ENCODE measurements at places on chromosomes 7 and 10.

GRCh38 chr7:27164367-27165088, 809 bp downstream of the HOXA9 start:
- DNase-seq = no peak

DNA sequence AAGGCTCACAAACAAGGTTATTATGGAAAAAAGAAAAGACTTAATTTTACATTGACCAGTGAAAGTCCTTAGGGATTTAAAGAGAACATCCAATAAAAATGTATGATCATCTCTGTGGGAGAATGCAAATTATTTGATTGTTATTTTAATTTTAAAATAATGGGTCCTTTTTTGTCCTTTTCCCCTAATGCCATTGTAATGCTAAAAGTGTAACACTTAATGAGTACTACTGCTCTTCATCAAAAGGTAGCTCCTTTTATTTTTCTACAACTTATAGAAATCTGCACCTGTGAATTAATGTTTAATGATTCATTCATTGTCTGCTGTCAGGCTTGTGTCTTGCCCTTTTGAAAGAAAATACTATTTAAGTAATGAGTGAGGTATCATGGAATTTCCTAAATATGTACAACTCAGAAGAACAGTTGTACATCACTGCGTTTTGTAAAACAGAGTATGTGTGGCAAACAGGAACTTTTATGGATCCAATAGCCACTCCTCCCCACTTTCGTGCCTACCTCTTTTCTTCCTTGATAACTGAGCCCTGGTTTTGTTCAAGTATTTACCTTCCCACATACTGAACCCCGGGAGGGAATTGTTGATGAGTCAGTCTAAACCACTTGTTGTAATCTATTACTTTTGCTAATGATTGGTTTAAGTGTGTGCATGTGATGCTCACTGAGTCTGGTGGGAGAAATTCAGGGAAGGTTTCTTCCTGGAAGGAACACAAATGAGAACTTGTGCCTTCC, 19.9 kb upstream of the TRUB1 start:
- DNase-seq = no peak

- no peak for DNase-seq
Observed at GRCh38 chr10:30813872-30814481, 184.4 kb upstream of the LYZL2 start.

DNA sequence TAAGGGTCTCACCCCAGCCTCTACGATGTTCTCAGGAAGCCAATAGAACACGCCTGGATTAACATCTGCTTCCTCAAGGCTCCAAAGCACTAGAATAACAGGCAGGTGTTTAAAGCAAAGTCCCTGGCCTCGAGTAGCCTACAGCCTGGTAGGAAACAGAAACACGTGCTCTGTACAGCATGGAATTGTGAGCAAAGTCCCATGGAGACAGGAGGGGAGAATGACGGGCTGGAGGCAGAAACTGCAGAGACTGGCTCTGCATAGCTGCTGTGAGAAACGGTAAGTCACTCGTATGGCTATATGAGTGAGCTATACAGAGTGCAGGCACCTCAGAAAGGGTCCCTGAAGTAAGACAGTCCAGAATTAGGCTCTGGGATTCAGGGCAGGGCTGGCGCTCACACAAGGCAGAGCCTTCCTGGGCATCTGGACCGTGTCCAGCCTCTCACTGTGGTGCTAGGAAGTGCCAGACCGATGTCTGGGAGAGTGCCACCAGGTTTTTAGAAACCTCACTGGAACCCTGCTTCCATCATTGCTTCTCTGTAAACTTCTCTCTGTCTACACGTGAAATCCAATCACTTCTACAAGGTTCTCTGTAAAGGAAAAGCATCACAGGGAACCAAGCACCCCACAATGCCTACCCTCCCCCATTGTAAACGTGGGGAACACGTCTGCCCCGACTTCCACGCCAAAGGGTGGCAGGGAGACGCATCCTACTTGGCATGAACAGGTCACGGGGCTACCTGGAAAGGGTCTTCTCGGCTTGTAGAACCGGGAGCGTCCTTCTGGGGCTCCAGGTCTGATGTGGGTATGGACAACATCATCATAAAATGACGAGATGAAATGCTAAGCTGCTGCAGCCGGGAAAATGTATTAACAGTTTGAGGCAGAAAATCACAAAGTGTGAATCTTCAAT, 38.8 kb upstream of the SHH start:
- no peak for DNase-seq

- DNase-seq = no peak
Observed at GRCh38 chr7:44395067-44395466, 69.7 kb upstream of the CAMK2B start.

- DNase-seq = no peak
Observed at GRCh38 chr10:29253690-29254029, 35.2 kb upstream of the LYZL1 start.

DNA sequence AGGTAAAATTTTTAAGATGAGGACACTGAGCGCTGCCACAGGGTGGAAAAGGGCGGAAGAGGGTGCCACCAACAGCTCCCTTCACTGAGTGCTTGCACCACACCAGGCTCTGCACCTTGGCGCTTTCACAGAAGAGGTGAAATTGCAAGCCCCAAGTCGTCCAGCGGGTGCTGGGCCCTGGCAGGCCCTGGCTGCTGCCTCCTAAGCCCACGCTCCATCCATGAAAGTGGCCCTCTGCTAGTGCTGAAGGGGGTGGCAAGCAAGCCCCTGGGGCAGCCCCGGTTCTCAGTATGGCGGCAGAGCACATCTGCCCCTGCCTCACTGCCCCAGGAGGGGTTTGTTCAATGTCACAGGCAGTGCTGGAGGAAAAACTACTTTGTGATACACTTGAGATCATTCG, 95.1 kb downstream of the SLIT1 start:
- DNase-seq = no peak

GRCh38 chr7:155001756-155002410, 1.0 kb downstream of the PAXIP1 start:
- no peak for DNase-seq

GRCh38 chr10:121594076-121594475, 4.2 kb downstream of the FGFR2 start:
- DNase-seq = no peak

Measured in activated CD4-positive, alpha-beta T cell treated with anti-CD3 and anti-CD28 coated beads for 1 hour (primary cell).